ENCODE measurements at places on chromosomes 3 and 15.

- peak; percentile 57 for DNase-seq
Measured at GRCh38 chr15:95494971-95495541, 835.4 kb upstream of the NR2F2 start.

GRCh38 chr3:24389108-24390090, 105.3 kb downstream of the THRB start:
- DNase-seq = no peak

GRCh38 chr3:15633766-15634598, 32.4 kb downstream of the BTD start:
- DNase-seq = no peak

DNA sequence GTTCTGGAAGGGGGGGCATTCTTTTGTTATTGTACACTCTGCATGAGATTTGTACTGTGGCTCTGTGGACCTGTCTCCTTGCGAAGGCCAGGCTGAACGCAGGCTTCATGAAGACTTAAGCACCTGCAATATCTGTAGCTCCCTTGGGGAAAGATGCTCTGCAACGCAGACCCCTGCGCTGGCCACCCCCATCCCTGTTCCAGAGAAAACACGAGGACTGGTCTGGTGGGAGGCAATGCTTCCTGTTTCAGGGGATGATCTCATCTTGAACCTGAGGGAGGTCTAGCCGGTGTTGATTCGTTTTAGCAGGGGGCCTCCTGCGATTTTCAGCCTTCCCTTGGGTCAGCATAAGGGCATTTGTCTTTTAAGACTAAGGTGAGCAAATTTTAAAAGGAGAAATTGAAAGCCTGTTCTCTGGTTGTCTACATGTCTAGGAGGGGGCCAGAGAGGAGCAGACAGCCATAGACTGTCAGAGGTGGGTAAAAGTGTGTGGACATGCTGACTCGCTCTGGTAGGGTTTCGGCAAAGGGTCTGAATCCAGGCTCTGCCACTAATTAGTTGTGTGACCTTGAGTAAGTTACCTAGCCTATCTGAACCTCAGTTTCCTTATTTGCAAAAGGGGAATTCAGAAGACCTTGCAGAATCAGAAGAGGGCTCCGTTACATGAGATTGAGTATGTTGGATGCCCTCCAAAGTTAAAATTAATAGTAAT, 80.9 kb upstream of the RASGRF1 start:
- peak; percentile 78 for DNase-seq

DNA sequence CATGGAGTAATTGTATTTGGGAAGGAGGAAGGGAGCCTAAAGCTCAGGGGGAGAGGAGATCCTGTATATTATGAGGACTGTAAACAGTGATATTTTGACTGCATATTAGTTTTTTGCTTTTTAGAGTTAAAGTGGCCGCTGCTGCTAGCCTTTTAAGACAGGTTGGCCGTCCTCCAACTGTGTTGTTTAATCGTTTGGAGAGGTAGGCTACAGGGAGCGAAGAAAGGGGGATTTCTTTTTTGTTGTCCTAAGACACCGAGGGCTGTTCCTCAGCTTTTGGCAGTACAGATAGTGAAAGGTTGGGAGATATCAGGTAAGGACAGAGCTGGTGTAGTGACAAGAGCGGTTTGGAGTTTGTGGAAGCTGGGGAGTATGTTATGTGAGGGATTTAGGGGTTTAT, 38.2 kb upstream of the RNF7 start:
- no peak for DNase-seq

DNA sequence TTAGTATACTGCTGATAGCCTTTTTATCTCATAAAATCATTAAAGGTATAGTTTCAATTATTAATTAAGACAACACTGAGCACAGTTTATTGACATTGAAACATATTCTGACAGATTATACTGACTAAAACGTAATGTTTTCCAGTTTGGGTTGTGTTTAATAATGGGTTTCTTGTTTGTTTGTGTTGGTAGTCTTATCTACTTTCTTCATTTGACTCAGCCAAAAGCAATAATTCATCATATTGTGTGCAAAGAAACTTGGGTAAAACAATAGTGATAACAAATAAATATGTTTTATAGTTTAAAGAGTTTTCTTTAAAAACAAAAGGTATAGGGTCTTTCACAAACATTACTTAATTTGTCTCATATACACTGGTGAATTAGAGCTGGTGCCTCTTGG, 629.2 kb upstream of the AGTR1 start:
- no peak for DNase-seq

DNA sequence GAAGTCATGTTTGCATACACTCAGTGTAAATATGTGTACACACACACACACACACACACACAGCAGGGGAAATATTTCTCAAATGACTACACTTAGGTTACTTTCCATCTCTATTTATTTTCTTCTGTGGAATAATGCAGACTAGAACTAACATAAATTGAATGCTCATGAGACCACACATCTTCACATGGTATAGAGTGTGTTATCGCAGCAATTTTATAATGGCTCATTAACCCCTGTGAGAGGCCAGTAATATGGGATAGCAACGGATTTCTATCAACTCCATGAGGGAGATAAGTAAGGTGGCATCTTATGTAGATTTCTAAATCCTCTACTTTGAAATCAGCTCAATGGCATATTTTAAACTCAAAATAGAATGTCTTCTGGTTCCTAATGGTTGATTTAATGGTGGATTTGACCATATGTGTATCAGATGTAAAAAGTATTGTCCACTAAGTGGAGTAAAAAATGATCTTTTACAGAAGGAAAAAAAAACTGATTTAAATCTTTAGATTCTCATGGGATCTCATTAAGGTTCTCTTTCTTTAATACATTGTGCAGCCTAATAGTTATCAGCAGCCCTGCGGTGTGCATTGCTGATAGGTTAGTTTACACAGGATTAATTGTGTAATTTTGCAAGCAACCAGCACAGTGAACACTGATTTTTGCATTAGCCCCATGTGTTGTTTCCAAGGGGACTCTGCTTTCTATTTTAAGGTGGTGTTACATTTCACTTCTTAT, 32.0 kb downstream of the CHL1 start:
- DNase-seq = no peak

DNA sequence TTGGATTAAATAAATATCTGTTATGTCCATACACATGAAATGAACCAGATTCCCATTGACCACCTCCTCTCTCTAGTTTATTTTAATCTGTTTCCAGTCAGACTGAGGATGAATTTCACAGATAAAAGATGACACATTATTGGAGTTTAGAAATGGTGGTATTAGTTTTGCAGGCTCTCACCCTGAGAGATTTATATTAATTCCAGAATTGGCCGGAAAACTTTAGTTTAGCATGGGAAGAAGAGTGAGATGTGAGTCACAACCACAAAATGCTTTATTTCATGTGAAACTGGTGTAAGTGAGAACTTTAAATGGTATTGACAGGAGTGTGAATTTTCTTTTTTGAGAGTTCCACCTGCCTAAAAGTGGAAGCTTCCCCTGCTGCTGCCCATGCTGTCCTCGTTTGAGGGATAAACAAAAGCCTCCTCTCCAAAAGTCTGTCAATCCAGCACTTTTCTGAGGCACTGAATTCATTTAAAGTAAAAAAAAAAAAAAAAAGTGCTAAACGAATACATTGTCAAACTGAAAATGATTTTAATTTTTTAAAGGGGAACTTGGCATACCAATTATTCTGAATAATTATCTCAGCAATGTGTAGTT, 65.1 kb upstream of the EPHA3 start:
- no peak for DNase-seq

DNA sequence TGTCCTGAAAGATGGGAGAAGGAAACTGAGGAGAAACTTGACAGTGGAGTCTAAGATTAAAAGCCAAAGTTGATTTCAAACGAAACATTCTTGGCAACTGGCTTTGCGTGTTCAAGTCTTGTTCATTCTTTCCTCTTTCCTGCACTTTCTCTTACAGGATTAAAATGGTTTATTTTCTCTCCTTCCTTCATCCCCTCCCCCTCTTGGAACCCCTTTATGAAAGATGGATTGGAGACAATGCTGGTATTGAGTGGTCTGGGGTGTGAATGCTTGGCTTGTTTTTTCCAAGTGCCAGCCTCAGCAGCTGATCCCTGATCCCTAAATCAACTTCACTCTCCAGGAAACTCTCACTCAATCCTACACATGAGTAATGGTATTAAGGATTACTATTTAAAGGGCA, 703 bp upstream of the LSAMP start:
- no peak for DNase-seq

DNA sequence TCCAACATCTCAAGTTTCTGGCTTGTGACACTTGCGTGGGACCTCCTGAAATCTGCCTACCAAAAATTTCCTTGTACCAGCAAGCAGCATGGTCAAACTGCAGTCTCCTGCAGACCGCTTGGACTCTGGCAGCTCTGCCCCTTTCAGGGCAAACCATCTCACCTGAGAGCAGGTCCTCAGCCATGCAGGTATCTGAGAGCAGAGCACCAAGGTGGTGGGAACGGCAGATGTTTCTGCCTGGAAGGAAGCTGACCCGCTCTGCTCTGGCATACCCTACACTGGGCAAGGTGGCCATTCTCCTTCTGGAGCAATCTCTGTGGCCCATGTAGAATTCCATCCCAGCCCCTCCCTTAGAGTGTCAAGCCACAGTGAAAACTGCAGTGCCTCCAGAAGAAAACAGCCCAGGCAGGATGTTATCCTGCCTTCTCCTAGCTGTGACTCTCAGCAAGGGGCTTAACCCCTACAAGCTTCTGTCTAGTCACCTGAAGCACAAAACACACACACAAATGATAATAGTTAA, 21.6 kb downstream of the MESD start:
- DNase-seq = peak; percentile 54

GRCh38 chr3:125220727-125221429, 8.3 kb upstream of the SLC12A8 start:
- peak; percentile 47 for DNase-seq

DNA sequence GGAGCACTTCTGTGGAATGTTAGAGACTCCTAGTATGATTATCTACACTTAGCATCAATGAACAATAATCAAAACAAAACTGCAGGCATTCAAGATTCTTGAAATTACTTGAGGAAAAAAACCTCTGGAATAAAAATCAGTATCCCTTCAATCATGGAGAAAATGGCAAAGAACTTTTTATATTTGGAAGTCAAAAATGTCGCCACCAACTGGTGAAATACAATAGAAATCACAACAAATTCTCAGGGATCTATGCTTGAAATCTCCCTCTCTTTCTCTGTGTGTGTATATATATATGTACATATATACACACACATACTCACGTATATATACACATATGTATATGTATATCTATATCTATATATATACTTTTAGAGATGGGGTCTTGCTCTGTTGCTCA, 378.9 kb upstream of the ALCAM start:
- no peak for DNase-seq

GRCh38 chr15:57735891-57736290, 29.4 kb downstream of the POLR2M start:
- DNase-seq = no peak

GRCh38 chr3:38018296-38019266, 10.9 kb downstream of the PLCD1 start:
- DNase-seq = no peak

- DNase-seq = no peak
Measured at GRCh38 chr3:12893852-12894251, 52.5 kb upstream of the RPL32 start.

DNA sequence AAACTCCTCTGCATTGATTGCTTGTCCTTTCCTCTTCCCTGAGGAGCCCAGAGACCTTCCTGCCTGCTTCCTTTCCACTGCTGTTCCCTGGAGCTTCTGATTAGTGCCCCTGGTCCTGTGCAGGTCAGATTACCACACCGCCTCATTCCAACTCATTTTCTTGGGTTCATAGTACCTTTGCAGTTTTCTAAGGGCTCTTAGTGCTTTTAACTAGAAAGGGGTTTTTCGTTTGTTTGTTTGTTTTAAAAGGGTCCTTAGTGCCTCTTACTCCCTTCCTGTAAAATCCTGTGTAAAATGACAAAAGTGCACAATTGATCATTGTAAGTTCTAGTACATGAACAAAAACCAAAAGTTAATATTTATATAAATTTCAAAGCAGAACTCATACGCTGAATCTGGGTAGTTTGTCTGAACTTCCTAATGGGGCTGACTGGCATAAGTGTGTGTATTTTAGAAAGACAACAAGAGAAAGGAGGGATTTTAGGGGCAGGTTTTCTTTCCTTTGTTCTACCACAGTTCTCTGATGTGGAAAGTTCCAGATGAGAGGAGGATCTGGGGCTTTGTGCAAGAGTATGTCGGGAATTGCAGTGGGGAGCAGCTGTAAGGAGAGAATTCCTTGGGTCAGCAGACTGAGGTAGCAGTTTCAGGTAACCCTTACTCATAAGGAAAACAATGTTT, 30.6 kb downstream of the SNRK start:
- no peak for DNase-seq

DNA sequence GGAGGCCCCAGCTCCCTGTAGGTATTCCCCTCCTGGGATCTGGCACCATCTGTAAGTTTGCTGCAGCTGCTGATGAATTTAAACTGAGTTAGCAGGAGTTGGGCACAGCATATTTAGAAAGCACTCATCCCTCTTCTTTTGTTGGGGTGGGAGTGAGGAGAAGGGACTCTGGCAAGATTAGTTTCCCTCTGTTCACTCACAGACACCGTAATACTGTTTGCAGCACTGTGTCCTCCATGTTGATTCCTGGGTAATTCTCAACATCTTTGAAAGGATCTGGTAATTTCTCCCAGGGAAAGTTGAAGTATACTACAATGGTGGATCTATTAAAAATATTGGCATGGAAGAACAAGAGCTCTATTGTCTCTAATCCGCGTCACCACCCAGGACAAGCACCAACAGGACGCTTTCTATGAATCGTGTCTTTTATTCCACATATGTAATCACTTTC, 173.3 kb downstream of the RBMS3 start:
- DNase-seq = no peak

DNA sequence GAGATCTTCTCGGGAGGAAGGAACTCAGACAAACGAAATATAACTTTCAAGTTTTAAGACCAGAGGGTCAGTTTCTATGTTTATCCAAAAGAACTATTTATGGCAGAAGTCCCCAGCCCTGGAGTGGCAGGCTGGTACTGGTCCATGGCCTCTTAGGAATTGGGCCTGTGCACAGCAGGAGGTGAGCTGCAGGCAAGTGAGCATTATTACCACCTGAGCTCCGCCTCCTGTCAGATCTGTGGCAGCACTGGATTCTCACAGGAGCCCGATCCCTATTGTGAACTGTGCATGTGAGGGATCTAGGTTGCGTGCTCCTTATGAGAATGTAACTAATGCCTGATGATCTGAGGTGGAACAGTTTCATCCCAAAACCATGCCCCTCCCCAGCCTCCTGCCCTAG, 14.3 kb upstream of the HPS3 start:
- no peak for DNase-seq

DNA sequence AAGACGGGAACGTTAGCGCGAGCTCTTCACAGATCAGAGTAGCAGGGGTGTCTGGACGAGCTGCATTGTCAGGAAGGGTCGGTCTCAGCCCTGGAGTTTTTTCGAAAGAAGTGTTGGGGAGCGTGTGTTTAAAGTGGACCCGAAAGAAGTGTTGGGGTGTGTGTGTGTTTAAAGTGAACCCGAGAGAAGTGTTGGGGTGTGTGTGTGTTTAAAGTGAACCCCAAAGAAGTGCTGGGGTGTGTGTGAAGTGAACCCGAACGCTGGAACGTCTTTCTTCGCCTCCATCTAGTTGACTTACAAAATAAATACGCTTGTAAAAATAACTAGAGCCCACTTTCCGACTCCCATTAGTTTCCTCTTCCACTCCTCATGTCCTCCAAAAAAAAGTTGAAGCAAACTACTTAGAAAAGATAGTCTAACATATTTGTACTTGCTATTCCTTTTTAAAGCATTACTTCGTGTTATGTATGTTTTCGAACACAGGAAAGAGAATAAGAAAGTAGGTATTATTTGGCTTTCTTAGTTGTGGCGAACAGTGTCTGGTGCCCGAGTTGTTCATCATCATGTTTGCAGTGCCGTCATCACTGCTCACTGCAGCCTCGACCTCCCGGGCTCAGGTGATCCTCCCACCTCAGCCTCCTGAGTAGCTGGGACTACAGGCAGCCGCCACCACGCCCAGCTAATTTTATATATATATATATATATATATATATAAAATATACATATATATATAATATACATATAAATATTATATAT, 1.0 kb downstream of the LRCH3 start:
- DNase-seq = no peak

Data from endodermal cell (in vitro differentiated cells).